ENCODE measurements at places on chromosomes 5 and 9.

DNA sequence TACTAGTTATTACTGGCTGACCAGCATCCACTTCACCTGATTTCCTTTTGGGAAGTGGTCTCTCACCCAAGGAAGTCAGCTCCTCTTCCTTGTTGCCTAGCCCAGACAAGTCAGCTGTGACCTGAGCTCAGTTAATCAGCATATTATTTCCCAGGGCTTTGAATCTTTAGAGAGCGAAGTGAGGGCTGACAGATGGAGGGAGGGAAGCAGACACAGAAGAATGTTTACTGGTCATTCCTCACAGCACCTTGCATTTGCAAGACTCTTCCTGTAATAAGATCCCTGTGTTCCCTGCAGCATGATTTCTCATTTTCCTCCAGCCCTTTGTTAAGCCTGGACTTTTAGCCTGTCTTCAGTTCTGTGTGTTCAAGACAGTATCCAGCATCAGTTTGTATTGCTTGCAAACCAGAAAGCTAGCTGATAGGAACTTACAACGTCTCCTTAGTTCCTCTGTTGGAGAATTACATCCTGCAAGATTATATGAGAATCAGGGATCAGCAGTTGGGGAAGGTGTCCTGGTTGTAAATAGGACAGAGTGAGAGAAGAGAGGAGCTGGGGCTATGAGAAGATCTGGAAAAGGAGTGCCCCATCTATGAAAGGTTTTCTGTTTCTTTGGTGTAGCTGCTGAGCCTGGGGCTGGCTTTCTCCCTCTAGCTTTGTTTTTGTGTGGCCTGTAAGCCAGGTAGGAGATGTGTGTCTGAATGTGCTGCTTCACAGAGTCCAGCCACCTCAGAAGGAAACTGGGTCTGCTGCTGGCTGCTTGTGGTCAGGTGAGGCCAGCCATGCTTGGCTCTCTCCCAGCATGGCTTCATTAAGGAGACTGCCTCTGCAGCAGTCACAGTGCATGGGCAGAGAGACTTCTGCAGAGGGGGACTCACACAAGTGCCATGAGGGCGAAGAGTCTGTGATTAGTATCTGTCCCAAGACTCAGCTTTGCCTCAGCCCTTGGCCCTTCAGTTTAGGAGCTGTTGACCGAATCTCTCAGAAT is 50.3 kb downstream of the MAN2A1 start:
- DNase-seq, result no peak

DNA sequence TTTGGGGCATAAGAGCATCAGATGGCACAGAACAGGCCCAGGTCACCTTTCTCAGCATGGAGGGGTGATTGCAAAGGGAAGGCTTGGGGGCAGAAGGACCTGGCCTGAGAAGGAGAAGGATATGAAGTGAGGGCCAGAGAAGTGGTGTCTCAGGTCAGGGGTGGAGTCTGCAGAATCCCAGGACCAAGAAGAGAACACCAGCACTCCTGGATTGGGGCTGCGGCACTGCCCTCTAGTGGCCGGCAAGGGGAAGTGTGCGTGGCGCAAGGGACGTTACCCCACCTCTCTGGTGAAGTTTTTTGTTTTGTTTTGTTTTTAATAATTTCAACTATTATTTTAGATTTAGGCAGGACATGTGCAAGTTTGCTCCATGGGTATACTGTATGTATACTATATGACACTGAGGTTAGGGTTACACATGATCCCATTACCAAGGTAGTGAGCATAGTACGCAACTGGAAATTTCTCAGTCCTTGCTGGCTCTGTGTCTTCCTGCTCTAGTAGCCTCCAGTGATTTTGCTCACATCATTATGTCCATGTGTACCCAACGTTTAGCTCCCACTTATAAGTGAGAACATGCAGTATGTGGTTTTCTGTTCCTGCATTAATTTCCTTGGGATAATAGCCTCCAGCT is 1548.6 kb downstream of the EFNA5 start:
- no peak for DNase-seq

GRCh38 chr5:73280386-73280785 is 107.4 kb downstream of the TMEM174 start:
- DNase-seq, result no peak

DNA sequence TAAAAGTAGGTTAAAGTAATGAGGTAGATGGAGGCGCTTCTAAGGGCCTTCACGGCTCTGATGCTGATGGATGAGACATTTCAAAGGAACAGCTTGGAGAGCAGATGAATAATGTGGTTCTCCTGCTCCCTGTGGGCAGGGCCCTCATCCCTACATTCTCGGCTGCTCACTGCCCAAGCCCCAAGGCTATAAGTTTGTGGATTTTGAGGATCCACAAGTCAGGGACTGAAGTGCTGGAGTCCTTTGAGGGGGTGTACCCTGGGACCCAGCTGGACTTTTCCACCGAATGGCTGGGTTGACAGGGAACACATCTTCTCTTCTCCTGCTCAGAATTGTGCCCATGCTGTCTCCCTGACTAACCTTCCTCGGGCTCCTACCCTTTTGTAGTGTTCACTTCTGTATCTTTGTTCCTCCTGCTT is 21.4 kb upstream of the CXCL14 start:
- DNase-seq, result no peak

DNA sequence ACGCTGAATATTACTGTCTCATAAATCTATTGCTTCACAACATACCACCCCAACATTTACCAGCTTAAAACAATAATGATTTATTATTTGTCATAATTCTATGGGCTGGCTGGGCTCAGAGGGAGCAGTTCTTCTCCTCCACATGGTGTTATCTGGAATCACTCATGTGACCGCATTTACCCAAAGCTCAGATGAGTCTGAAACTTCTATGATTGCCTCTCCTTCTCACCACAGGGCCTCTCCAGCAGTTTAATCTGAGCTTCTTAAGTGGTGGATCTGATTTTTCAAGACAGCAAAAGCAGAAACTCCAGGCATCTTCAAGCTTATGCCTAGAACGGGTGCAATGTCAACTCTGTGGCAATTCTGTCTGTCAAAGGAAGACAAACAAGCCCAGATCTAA is 210.3 kb upstream of the ADRA1B start:
- no peak for DNase-seq

GRCh38 chr9:132575811-132576210 is 6.6 kb upstream of the BARHL1 start:
- no peak for DNase-seq

GRCh38 chr5:168366116-168366515 is 74.7 kb downstream of the WWC1 start:
- DNase-seq, result no peak

- DNase-seq, result no peak
These were observed 416.5 kb downstream of the TAF11L14 start for GRCh38 chr5:18050776-18051175.

- no peak for DNase-seq
These were observed 1.5 kb downstream of the CLTA start for GRCh38 chr9:36192196-36192595.

DNA sequence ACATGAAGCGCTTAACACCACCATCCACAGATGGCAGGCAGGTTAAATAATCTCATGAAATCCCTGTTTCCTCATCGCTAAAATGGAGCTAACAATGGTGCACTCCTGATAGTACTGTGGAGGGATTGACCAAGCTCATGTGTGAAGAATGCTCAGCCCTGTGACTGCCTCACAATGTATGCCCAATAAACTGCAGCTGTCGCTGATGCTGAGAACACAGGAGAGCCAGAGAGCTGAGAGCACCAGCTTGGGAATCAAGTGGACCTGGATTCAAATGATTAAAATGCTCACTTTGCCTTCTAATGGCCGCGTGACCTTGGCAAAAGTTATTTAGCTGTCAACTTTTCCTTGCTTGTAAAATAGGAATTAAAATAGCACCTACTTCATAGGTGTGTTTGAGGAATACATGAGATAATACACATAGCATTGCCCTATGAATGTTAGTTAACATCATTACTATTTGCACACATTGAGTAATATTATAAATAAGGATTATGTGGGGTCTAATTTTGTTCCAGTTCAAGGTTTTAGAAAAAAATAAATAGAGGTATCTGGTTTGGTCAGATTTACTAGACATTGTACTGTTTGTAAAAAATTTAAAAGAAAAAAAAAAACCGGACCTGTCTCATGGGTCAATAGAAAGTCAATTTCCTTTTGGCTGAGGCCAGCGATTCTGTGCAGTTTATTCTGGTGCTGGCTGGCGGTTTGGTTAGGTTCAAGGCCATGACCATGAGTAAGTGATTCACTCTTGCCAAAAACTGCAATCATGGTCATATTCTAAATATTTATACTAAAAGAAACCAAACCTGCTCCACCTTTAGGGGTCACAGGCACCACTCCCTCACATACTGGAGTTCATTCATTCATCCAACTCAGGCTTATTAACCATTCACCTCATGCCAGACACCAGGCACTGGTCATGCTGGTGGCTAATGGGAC is 101.3 kb downstream of the SH3TC2 start:
- DNase-seq, result no peak

GRCh38 chr5:146565764-146566367 is 49.9 kb upstream of the GPR151 start:
- peak; percentile 21 for DNase-seq

GRCh38 chr9:130417602-130418001 is 27.2 kb upstream of the ASS1 start:
- DNase-seq, result no peak

DNA sequence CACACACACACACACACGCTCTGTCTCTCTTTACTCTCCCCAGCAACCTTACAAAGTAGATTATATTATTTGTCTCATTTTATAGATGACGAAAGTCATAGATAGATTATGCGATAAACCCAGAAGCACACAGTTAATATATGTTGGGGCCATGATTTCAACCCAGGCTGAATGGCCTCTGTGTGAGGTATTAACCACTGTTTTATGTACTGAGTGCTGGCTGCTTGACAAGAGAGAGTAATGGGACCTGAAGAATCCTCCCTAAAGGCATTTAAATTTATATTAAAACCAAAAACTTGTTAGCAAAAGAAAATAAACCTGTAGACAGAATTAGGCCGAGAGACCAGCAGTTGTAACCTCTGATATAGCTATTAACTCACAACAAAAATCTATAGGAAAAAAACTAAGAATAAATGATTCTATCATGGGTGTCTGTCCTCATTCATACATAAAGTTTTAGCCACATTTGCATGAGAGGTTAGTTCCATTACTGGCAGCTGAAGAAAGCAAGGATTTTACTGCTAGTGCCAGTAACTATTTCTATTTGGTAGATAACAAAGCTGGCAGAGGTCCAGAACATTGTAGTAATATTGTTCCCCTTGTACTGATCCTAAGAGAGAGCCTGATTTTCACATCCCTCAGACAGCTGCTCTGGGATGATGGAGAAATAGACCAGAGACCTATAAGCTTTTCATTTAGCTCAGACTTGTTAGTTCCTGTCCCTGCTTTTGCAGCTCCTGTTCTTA is 250.9 kb downstream of the ADGRV1 start:
- no peak for DNase-seq

DNA sequence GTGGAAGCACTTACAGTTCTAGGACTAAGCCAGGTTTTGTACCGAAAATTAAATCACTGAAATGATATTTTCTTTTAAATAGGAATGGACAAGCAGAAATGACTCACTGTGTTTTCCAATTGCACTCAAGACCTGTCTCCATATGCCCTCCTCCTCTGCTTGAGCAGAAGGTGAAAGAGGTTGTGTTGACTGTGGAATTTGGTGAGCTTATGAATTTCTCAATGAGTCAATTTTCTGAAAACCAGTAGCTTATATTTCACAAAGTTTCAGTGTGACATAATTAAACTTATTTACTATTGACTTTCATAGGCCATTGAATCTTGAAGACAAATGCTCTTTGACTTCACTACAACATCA is 249.9 kb downstream of the NPR3 start:
- DNase-seq, result no peak

DNA sequence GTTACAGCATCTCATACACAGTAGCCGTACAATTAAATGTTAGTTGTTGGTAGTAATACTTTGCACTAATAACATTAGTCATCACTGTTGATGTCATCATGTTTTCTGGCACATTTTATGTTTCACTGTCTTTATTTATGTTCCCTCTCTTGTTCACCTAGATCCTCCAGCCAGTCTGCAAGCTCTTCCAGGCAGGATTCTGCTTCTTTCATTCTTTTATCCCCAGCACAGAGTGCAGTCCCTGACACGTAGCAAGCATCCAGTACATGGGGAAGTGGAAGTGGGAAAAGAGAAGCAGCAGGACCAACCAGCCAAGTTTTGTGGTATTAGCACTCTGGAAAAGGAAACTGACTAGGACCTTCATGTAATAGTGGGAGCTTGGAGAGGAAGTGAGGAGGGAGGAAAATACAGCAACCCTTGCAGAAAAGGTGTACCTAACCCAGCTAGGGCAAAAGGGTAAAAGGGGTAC is 89.7 kb upstream of the SLC44A1 start:
- DNase-seq, result no peak

DNA sequence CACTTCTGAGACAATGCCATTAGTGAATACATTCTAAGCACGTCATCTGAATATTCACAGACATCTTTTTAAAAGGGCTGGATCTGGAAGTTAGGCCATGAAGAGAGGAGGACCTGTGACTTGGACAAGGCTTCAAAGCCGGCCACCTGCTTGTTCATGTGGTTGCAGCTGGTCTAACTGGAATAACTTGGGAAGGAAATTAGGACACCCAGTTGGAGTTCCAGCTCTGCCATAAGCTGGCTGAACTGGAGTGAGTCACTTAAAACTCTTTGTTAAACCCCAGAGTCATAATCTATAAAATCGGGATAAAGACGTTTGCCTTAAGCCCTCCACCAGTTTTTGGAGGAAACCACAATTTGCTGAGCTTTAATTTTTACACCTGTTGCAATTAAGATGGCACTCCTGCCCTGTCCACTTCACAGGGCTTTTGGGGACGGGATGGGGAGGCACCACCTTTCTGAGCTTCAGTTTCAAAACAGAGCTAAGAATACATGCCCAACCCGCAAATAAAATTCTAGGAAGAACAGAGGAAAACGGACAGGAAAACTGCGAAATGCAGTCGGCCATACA is 536 bp upstream of the STX17 start:
- no peak for DNase-seq

- no peak for DNase-seq
These were observed 137.6 kb upstream of the MAP3K1 start for GRCh38 chr5:56677690-56678305.

- DNase-seq, result no peak
These were observed 310.4 kb downstream of the ACTL7B start for GRCh38 chr9:108545436-108545835.

DNA sequence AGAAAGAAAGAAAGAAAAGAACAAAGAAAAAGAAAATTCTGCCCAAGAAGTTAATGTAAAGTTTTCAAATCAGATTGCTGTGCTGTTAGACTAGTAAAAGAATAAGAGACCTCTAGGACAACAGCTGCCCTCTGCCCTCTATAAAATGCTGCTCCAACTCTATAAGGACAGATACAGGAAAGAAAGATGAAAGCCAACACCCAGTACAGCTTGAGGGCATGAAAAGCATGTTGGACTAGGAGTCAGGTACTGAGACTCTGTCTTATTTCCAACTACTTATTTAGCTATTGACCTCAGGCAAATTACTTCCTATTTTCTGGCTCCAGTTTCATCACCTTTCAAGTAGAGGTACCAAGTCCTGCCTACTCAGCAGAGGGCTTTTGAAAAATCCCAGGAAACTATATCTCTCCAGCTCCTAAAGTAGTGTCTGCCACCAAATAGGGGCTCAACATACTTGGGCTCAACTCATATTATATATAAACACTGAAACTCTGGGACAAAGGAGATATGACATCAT is 5.7 kb downstream of the HBEGF start:
- no peak for DNase-seq

- DNase-seq, result no peak
These were observed 22.2 kb upstream of the CREBRF start for GRCh38 chr5:173033923-173034322.

GRCh38 chr9:120411862-120412424 is 168.0 kb downstream of the CDK5RAP2 start:
- no peak for DNase-seq

GRCh38 chr5:14417792-14418765 is 163.5 kb upstream of the OTULINL start:
- DNase-seq, result no peak

- DNase-seq, result no peak
These were observed 52.1 kb upstream of the WWC1 start for GRCh38 chr5:168239325-168239724.
